ENCODE measurements at places on chromosomes 11 and 22.
A peak's percentile ranks its signal among the peaks of the same experiment; 100 is the strongest.

DNA sequence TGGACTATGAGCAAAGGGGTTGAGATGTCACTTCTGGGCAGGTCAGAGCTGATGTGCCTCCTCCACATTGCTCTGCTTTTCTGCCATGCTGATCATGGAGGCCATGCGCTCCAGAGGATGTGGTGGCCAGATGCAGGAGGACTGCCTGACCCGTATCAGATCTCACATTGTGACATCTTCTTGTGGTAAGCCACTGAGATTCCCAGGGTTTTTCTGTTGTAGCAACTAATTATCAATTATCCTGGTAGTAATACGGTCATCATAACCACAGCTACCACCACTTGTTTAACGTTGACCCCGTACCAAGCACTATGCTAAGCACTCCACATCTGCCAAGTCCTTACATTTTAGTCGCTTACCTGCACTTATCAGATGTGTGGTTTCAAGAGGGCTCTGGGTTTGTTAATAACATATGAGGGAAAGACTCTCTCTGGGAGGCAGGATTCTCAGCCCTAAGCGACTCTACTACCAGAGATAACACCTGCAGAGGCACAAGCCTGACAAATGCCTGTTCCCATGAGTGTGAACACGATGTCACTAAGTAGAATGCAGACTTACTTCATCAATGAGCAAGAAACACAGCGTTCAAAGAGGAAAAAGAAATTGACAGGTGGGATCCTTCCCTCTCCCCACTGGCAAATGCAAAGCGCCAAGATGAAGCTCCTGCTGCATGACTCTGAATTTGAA is 63.6 kb upstream of the TIMP3 start:
- DNase-seq: no peak

GRCh38 chr11:15544353-15544752 is 429.6 kb downstream of the INSC start:
- DNase-seq: no peak

- no peak for DNase-seq
Observed at GRCh38 chr22:37001826-37002225, 17.4 kb downstream of the TST start.

DNA sequence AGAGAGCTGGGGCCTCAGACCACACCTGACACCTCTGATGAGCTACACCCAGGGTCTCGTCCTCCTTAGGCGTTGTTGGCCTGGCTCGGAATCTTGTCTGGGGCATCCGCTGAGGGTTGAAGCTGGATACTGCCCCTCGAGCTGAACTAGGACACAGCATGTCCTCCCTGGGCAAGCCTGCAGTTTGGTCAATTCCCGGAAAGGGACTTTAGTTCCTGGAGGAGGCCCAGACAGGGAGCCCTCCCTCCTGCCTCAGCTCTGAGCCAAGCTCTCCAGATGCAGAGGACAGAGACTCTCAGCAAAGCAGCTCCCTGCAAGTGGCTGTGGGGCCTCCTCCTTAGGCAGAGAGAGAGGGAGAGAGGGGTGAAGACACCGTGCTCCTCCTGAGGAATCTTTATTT is 4.9 kb downstream of the APOL3 start:
- no peak for DNase-seq

GRCh38 chr22:46071451-46072109 is 78.7 kb upstream of the PPARA start:
- peak; percentile 84 for DNase-seq

- DNase-seq: no peak
Observed at GRCh38 chr11:64796757-64797541, 6.1 kb downstream of the MAP4K2 start.

GRCh38 chr11:105229761-105230160 is 90.2 kb upstream of the CARD18 start:
- DNase-seq: no peak

DNA sequence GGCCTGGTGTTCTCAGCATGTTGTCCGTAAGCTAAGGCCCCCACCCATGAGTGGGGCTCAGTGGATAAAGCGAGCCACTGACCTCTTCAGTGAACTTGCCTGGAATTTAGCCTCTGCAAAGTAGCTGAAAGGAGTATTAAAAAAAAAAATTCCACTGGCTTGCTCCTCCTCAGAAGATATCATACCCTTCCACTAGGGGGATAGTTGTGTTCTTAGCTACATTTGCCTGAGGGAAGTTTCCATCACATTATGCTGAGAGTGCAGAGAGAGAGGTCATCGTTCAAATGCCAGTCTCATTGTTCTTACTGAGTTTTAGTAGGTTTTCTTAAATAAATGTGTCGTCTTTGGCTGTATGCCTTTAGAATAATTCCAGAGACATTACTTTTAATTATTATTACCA is 879.7 kb downstream of the JRKL start:
- no peak for DNase-seq

GRCh38 chr11:23865341-23865975 is 631.4 kb upstream of the LUZP2 start:
- no peak for DNase-seq

GRCh38 chr22:37674951-37675929 is at the start of gene LGALS1:
LGALS1 (plus strand) TSS chr22:37675636; CDS start chr22:37675703, 67 bp downstream.
- peak; percentile 95 for DNase-seq

Measured in AG09309 (cell line).